ENCODE measurements at places on chromosomes 2 and 18. TPM values are rescaled to one million over a fixed set of nuclear protein-coding genes. Genes with fewer than 3 reads are reported as not detected.

- no peak for DNase-seq
Measured at GRCh38 chr18:57895182-57895581, 92.1 kb upstream of the ATP8B1 start.

- peak; percentile 51 for DNase-seq
Measured at GRCh38 chr2:238598802-238599530, 172.2 kb downstream of the ASB1 start.

DNA sequence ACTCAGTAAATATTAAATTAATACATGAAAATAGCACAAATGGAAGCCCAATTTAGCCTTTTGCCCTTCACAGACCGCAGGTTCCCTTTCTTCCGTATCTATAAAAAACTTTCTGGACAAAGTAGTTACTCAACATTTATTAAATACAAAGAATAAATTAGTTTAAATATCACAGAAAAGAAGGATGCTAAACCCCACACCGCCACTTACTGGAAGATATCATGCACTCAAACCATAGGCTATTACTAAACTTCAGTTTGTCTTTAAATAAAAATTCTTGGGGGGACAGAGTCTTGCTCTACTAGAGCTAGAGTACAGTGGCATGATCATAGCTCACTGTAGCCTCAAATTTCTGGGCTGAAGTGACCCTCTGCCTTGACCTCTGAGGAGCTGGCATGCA lies 120.7 kb upstream of the FHL2 start:
- DNase-seq: no peak

DNA sequence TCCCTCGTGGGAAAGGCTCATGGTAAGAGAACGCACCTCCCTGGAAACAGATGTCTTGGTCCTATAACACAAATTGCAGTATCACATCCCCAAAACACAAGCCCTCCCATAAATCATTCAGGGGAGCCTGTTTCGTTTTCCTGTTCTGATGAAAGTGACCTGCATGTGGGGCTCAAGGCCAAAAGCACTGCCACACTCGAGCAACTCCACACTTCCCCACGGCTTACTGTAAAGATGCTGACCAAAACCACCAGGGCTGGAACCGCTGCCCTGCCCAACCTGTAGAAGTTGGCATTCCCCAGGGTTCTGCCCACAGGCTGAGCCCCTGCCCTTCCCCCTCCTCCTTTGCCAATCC lies 139.7 kb downstream of the BCL11A start:
- no peak for DNase-seq

Gene PJVK
- total RNA-seq: 2.1 TPM

DNA sequence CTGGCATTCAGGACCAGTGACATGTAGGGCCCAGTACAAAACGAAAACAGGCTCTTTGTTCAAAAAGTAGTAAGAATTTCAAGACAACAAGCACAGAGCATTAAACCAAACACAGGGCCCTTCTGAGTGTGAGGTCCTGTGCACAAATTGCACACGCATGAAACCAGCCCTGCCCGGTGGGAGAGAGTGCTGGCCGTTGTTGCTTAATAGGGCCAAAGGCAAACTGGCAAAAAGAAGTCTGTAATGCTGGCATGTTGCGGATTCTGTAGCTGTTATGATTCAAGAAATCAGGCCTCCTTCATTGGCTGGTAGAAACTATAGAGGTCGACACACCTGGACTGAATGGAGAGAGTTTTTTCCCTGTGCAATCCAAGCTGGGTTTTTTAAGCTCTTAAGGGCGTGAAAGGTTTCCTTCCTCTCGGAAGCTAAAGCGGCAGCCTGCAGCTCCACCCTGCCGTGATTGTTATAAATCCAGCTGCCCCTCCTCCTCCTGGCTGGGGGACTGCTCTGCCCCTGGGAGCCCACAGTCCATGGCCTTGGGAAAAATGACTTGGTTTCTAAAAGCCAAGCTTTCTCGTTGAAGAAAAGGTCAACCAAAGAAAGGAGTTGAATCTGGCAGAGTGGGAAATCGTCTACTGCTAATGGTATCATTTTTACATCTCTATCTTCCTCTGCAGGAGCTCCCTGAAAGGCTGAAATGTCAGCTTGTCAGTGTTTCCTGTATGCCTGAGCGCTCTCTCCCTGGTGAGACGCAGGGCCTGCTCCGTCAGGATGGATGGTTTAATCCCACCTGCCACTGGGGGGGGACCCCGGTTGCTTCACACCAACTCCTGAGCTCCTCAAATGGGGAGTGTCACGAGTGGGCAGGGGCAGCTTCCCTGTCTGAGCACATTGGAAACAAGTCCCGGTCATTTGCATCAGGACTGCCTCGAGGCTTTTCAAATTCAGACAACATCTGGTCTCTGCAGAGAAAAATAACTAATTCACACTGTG lies 143.6 kb downstream of the ALPK2 start:
- DNase-seq: no peak

- DNase-seq: no peak
Measured at GRCh38 chr2:213764849-213765248, 480.6 kb downstream of the SPAG16 start.

All from mesenteric fat pad (tissue), 1 donor.